ENCODE measurements at places on chromosomes 11 and 22. TPM values are rescaled to one million over a fixed set of nuclear protein-coding genes. Genes with fewer than 3 reads are reported as not detected.
A peak's percentile ranks its signal among the peaks of the same experiment; 100 is the strongest.

The VPREB1 gene
- total RNA-seq = not detected

The CBX7 gene
- total RNA-seq = 4.8 TPM

GRCh38 chr11:11270236-11270775 lies 82.7 kb downstream of the CSNK2A3 start:
- peaks cover 8% of the 10 kb centered on the region for H3K4me1 ChIP-seq
- DNase-seq = no peak
- no peak overlapping the region for H3K27ac ChIP-seq
- H3K4me3 ChIP-seq = no peak overlapping the region
- H3K27me3 ChIP-seq = peaks cover 6% of the 10 kb centered on the region

The FAM181B gene
- total RNA-seq = 3.1 TPM

DNA sequence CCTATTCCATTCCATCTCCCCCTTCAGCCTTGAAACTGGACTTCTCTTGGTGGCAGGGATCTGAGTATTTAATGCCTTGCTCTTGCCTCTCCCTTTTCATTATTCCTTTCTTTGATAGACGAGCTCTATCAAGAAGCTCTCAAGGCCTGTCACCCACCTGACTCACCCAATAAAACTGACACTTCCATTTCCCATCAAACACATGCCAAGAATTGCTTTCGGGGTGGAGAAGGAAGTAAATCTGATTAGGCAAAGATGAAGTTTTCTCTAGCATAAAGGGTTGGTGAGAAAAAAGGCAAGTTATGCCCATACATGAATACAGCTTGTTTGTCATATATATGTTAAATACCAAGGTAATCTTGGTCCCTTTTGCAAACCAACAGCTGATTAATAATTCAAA lies 34.9 kb upstream of the MYEOV start:
- no peak for DNase-seq
- peaks cover 19% of the 10 kb centered on the region for H3K4me1 ChIP-seq
- H3K27ac ChIP-seq = peak overlapping the region; percentile 89
- no peaks in the 10 kb centered on the region for H3K36me3 ChIP-seq
- H3K27me3 ChIP-seq = peaks cover 9% of the 10 kb centered on the region

GRCh38 chr22:50107529-50107928 lies 17.7 kb downstream of the MOV10L1 start:
- H3K4me1 ChIP-seq = peaks cover 5% of the 10 kb centered on the region
- peaks cover 3% of the 10 kb centered on the region for H3K27me3 ChIP-seq
- no peak for DNase-seq
- no peak overlapping the region for H3K4me3 ChIP-seq
- H3K36me3 ChIP-seq = no peaks in the 10 kb centered on the region

The TIMM10 gene
- 57.9 TPM for total RNA-seq

DNA sequence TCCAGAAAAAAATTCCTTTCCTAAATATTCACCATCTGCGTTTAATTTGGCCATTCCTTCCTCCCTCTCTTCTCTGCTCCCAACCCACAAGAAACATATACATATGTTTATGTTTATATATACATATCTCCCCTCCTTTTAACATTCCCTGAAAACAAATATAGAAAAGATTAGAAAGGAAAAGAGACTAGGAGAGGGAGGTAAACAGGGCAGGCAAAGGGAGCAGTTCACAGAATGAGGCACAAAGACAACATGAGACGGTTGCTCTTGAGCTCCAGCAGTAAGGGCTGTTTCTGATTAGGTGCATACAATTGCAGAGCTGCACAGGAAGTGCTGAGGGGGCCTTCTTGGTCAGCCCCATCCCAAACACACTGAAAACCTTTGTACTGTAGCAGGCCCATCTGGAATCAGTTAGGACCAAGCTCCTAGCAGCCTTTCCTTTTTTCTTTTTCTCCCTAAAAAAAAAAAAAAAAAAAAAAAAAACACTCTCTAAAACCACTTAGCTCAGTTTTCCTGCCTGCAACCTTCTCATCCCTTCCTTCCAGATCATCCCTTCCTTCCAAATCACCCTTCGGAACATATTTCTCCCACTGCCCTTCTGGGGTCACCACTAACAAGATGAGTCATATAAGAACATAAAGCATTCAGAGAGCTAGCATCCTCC lies 57.0 kb downstream of the RBFOX2 start:
- H3K27me3 ChIP-seq = no peaks in the 10 kb centered on the region
- peak overlapping the region; percentile 64 for H3K27ac ChIP-seq
- peaks cover 5% of the 10 kb centered on the region for H3K36me3 ChIP-seq
- no peak for DNase-seq
- H3K4me3 ChIP-seq = peak overlapping the region; percentile 59
- peaks cover 72% of the 10 kb centered on the region for H3K4me1 ChIP-seq

The MUC6 gene
- total RNA-seq = 0.38 TPM

The PARVG gene
- total RNA-seq = 0.21 TPM

The CCDC15 gene
- 3.2 TPM for total RNA-seq

DNA sequence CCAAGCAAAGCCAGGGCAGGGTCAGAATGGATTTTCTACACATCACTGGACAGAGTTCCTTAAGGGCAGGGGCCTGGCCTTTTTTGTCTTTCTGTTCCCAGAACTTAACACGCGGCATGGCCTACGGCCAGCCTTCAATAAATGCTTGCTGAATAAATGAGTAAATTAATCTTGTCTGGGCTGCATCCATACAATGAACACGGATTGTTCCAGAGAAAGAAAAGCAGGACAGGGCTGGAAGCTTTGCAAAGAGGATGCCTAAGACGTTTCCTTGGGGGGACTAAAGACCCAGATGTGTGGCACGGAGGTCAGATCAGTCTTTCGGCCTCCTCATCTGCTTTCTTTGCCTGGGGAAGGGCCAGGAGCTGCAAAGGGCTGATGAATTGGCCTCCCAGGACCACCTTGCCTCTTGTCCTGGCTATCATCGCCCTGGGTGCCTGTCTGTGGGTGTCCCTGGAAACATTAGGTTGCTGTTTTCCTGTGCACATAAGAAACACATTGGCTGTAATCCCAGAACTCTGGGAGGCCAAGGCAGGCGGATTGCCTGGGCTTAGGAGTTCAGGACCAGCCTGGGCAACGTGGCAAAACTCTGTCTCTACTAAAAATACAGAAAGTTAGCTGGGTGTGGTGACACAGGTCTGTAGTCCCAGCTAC lies 20.8 kb upstream of the RFPL3 start:
- H3K27ac ChIP-seq = no peak overlapping the region
- H3K4me1 ChIP-seq = peaks cover 9% of the 10 kb centered on the region
- H3K4me3 ChIP-seq = no peak overlapping the region
- peaks cover 33% of the 10 kb centered on the region for H3K27me3 ChIP-seq

- H3K4me3 ChIP-seq = no peak overlapping the region
- no peak for DNase-seq
- H3K36me3 ChIP-seq = no peaks in the 10 kb centered on the region
- H3K27me3 ChIP-seq = no peaks in the 10 kb centered on the region
- H3K27ac ChIP-seq = no peak overlapping the region
These were observed 109.1 kb downstream of the RASSF10 start for GRCh38 chr11:13118194-13118593.

The RRM1 gene
- total RNA-seq = 101 TPM

The PRPF19 gene
- total RNA-seq = 120 TPM

The UBQLNL gene
- total RNA-seq = 0.19 TPM

DNA sequence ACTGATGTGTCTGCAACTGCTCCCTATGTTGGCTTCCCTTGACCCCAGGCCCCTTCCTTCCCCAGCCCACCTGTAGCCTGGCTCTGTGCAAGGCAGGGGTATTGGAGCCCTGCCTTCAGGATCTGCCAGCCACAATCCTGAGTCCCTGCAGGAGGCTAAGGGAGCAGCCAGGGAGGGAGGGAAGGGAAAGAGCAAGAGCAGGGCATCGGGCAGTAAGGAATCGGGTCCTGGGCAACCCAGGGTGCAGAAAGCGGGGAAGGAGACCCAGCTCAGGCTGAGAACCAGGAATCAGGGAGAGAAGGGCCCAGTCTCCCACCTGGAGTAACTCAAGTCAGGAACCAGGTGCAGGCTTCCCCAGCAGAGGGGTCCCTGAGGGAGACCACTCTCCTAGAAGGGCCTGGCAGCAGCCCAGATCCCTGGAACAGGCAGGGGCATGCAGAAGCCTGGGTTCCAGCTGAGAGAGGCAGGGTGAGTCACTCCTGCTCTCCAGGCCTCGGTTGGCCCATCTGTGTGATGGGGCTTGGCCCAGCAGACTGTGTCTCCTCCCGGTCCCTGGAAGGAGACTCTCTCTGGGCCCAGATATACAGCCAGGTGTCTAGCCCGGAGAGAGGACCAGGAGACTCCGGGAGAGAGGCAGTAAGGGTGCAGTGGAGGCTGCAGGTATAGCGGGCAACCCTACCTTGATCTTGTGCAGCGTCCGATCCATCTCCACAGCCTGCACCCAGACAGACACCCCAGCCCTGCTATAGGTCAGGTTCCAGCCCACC lies 13.4 kb downstream of the STARD10 start:
- peaks cover 43% of the 10 kb centered on the region for H3K4me1 ChIP-seq
- H3K27me3 ChIP-seq = no peaks in the 10 kb centered on the region
- H3K36me3 ChIP-seq = peaks cover 6% of the 10 kb centered on the region
- no peak for DNase-seq
- peak overlapping the region; percentile 87 for H3K4me3 ChIP-seq

- no peaks in the 10 kb centered on the region for H3K4me1 ChIP-seq
- H3K4me3 ChIP-seq = no peak overlapping the region
- H3K27me3 ChIP-seq = no peaks in the 10 kb centered on the region
- H3K27ac ChIP-seq = no peak overlapping the region
These were observed 34.9 kb downstream of the SBF1 start for GRCh38 chr22:50439871-50440331.

DNA sequence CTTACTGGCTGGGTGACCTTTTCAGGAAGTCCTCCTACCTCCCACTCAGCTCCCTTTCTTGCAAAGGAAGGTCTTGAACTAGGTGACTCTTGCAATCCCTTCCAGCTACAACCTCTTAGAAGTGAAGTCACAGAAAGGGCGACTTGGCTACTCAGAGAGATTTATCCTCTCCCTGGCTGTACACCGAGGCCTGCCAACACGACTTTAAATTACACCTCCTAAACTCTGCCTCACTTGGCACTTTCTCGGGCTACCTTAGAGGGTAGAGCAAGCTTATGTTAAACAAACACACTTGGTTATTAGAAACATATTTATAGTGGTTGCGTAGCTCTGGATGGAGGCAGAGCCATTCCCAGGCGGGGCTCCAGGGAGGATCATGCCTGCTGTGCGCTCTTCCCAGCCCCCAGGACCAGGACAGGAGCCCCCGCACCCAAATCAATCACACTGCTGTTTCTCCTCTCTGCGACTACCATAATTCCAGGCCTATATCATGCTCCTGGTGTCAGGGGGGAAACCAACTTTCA lies 358.4 kb downstream of the BUD13 start:
- peaks cover 49% of the 10 kb centered on the region for H3K4me1 ChIP-seq
- peak overlapping the region; percentile 9 for H3K4me3 ChIP-seq
- peaks cover 5% of the 10 kb centered on the region for H3K27me3 ChIP-seq

DNA sequence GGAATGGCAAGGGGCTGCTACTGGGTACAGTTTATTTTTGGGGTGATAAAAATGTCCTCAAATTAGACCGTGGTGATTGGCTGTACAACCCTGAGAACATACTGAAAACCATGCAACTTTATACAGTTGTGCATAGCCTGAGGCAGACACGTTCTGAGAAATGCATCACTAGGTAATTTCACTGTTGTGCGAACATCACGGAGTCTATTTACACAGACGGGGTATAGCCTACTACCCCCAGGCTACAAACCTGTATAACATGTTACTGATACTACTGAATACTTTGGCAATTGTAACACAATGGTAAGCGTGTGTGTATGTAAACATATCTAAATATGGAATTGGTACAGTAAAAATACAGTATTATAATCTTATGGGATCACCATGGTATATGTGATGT lies 23.6 kb downstream of the NARS2 start:
- no peak overlapping the region for H3K27ac ChIP-seq
- no peaks in the 10 kb centered on the region for H3K27me3 ChIP-seq
- peaks cover 36% of the 10 kb centered on the region for H3K36me3 ChIP-seq
- no peak overlapping the region for H3K4me3 ChIP-seq
- no peak for DNase-seq

The CHADL gene
- total RNA-seq = 1.1 TPM

DNA sequence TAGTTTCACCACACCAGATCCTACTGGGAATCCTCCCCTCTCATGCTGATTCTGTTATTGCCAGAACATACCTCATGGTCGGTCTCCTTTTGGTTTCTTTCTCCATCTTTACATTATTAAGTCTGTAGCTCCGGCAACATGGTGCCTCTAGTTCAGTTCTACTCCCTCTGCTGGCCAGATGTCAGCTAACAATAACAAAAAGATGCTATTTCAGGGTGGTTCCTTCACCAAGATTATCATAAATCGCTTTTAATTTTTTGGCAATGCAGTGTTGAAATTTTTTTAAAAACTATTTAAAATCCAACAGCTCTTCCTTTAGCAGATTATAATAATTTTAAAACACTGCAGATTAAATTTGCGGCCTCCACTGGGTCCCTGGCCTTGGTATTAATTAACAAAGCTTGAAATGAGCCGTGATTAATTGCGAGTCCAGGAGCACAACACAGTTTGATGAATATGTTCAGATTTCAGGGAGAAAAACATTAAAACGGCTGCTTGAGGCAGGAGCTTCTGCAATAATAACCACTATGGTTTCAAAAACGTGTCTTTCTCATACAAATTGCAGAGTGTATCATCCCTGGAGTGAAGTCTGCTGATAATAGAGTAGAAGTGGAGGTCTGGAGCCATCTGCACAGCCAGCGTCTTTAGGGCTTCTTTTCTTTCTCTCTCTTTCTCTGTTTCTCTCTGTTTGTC lies 492.9 kb upstream of the KIRREL3 start:
- H3K27ac ChIP-seq = no peak overlapping the region
- H3K4me1 ChIP-seq = peaks cover 3% of the 10 kb centered on the region
- peaks cover 3% of the 10 kb centered on the region for H3K27me3 ChIP-seq
- no peak overlapping the region for H3K4me3 ChIP-seq
- no peak for DNase-seq

The RCOR2 gene
- total RNA-seq = 8.1 TPM

DNA sequence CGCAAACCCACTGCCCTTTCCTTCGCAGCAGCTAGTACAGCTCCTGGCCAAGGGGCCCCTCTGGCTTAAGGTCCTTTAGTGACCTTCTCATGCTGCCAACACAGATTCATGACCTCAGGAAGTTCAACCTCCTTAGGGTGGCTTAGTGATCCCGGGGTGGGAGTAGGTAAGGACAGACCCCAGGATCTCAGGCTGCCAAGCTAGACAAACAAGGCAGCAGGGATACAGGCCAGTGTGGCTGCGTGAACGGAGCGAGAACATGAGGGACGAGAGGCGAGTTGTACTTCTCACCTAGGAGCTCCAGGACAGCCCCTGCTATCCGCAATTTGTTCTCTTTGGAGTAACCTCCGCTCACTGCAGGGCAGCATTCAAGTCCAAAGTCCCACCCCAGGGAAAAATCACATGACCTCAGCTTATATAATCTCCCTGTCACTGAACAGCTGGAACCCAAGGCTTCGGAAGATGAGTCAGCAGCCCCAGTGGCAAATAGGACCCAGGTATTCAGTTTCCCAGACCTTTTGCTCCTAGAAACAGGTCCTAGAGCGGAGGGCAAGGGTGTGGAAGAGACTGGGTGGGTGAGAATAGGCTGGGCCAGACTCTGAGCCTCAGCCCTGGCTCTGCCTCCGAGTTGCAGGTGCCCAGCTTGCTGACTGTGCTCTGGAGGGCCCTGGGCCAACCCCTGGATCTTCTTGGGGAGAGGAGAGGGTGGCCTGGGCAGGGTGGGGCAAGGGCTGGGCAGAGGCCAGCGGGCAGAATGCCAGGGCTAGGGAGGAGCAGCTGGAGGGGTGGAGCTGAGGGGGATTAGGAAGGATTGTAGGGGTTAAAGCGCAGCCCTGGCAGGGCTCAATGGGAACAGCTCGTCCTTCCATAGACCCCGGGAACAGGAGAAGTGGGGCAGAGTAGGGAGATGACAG lies 13.1 kb downstream of the USP2 start:
- peaks cover 24% of the 10 kb centered on the region for H3K27me3 ChIP-seq
- H3K27ac ChIP-seq = peak overlapping the region; percentile 83
- H3K36me3 ChIP-seq = peaks cover 3% of the 10 kb centered on the region

The MAPK12 gene
- 11.4 TPM for total RNA-seq

GRCh38 chr11:45906965-45907611 lies at the start of gene FREY1:
Gene FREY1 (minus strand): TSS chr11:45907271. CDS start chr11:45907245, 26 bp downstream.
- no peaks in the 10 kb centered on the region for H3K27me3 ChIP-seq
- no peak within 1 kb of the TSS for H3K27ac ChIP-seq
- no peak for DNase-seq
